ENCODE measurements at places on chromosomes 3 and 15.

GRCh38 chr15:90895571-90896117 lies 7.5 kb upstream of the MAN2A2 start:
- no peak for DNase-seq

DNA sequence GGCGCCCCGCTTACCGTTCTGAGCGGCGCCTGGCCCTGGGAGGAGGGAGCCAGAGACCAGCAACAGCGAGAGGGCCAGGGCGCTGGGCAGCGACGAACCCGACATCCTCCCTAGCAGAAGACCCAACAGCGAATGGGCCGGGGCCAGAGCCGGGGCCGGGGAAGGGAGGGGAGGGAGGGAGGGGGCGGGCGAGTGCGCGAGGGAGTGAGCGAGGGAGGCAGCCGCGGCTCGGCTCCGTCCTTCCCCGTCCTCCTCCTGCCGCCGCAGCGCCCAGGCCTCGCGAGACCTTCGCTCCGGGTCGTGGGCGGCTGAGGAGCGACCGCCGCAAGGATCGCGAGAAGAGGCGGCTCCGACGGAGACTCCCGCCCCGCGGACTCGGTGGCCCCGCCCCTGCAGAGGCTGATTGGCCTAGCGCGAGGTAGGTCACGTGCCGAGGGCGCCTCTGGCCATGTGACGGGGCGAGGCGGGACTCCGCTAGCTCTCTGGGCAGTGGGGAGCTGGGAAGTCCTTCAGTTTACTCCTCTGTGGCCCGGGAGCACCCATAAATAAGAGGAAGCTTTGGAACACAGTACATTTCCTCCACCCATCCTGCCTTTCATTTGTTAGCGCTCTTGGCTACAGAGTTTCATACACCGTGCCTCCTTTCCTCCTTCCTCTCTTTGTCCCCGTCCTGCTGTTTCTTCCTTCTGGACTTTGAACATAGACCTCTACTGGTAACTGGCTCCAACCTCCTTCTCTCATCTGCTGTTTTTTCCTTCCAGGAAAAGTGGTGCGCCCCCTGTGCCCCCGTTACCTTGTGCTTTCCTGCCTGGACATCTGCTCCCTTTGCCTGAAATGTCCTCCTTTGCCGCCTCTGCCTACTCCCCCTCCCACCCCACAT lies at the start of gene NPTN:
TSS of gene NPTN (minus strand) at position 279 of the 880 bp plus-strand sequence. CDS start at position 105, 174 bp downstream.
- peak; percentile 98 for DNase-seq

- DNase-seq = peak; percentile 69
Observed at GRCh38 chr3:123028233-123028828, 768 bp upstream of the SEMA5B start.

- no peak for DNase-seq
Observed at GRCh38 chr3:56144805-56145204, 323.5 kb downstream of the ERC2 start.

DNA sequence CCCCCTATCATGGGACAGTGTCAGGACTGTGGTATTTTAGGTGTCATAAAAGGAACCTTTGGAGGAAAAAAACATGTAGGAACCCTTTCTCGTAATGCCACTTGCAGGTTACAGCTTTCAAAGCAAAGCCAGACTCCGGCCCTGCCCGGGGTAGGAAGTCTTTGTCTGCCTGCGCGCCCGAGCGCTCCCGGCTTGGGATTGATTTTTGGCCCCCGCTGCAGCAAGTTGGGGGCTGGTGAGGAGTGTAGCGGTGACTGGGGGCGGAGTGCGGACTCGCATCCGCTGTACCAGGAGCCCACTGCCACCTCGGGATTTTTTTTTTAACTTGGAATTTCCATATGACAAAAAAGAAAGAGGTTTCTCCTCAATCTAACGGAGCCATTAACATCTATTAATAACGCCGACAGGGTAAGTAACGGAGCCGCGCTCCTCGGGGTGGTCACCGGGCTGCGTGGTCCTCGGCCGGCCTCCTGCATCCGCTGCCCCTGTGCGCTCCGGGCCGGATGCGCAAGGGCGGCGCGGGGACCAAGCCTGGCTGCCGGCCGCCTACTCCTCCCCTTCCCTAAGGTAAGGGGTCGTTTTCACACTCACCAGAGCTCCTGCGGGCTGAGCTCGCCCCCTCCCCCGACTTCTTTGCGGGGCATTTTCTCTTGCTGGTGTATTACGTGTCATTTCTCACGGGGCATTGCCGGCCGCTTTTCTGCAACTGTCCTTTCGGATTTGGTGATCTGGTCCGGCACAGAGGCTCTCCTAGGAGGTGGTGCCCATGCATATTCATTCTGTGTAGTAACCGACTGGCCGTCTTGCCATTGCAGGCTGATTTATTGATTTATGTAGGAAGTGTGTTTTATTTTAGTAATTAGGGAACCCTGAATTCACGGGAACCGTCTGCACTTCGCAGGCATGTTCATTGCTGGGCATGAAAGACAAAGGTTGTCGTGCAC lies 219.8 kb upstream of the TOPAZ1 start:
- DNase-seq = no peak

DNA sequence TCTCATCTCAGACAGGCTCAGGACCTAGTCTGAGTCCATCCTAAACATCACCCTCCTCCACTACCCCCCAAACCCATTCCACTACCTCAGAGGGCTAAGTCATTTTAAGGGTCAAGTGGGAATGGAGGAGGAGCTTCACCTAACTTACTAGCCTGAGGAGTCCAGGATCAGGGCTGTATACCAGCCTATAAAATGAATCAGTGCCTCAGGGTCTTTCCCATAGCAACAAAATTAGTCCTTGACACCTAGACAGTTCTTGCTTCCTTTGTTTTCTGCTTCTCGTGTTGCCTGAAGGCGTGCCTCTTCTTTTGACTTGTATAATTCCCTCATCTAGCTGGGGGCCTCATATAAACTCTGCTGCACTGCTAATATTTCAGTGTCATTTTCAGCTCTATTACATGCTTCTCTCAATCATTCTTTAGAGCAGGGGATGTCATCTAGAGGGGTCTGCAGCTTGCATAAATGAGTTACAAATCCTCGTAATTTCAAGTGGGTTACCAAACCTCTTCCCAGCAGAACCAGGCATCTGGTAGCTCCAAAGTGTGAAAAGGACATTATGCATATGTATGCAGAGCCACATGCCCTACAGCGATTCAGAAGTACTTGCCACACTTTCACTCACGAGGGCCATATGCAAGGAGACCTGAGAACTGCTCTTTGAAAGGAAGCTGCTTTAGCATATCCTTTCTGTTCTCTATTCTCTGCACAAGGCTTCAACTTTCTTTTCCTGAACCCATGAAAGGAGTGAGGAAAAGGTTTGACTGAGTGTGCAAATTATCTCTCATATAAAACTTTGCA lies 311.7 kb upstream of the SEMA6D start:
- DNase-seq = no peak

GRCh38 chr3:148991219-148992026 lies at the start of gene GYG1:
Gene GYG1 (plus strand): TSS chr3:148991540. CDS start chr3:148991641, 101 bp downstream.
- peak; percentile 90 for DNase-seq

- DNase-seq = peak; percentile 66
Observed at GRCh38 chr15:50970524-50970923, 62.0 kb downstream of the AP4E1 start.

- no peak for DNase-seq
Observed at GRCh38 chr3:4523710-4524698, 30.9 kb downstream of the ITPR1 start.

GRCh38 chr3:112095731-112096130 lies 9.5 kb downstream of the C3orf52 start:
- no peak for DNase-seq

DNA sequence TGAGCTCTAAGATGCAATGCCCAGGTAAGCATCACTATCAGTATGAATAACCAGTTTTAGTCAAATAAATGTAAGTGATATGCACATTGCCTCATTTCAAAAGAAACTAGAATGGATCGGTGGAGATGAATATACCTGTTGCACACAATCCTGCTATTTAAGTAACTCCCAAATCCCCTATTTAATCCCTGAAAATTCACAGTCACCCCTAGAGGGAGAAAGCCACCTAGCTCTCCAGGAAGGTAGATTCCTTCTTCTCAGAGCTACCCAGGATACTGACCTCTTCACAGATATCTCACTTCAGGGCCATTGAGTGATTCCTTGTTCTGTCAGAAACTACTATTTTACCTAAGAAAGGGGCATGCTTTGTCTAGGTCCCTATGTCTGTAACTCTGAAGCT lies 11.7 kb downstream of the LSAMP start:
- DNase-seq = no peak

DNA sequence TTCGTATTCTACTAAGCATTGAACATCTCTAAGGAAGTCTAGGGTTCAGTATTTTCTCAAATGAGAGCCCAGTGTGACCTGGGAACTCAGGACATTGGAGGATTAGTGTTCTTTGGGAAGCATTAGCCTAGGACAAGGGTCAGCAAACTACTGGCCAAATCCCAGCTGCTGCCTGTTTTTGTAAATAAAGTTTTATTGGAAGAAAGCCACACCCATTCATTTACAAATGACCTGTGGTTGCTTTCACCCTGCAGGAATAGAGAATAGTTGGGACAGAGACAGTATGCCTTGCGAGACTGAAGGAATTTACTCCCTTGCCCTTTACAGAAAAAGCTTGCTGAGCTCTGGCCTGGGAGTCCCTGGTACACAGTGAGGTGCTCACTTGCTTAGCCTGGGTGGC lies 20.6 kb downstream of the SLC6A11 start:
- no peak for DNase-seq

- DNase-seq = no peak
Observed at GRCh38 chr3:161689584-161690298, 193.1 kb downstream of the OTOL1 start.

GRCh38 chr3:129462361-129462968 lies 22.4 kb downstream of the IFT122 start:
- DNase-seq = no peak

DNA sequence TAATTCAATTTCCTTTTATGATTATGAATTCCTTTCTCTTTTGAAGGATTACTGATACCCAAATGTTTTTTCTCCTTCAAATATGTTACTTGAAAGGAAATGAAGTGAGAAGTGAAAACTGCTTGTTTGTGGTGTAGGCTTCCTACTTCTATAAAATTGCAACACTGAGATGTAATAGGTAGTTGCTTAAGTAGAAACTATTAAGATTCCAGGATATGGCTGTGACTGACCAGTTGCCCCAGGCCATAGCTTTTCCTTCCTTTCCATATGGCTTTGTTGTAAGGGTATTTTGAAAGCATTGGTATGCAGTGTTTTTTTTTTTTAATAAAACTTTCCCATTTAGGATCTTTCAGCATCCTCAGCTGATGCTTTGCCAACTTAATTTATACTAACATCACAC lies 28.5 kb downstream of the DNAJC13 start:
- DNase-seq = peak; percentile 24

- DNase-seq = no peak
Observed at GRCh38 chr3:146503461-146504202, 34.3 kb upstream of the PLSCR2 start.

GRCh38 chr15:72237853-72238224 lies 6.8 kb upstream of the PKM start:
- no peak for DNase-seq

DNA sequence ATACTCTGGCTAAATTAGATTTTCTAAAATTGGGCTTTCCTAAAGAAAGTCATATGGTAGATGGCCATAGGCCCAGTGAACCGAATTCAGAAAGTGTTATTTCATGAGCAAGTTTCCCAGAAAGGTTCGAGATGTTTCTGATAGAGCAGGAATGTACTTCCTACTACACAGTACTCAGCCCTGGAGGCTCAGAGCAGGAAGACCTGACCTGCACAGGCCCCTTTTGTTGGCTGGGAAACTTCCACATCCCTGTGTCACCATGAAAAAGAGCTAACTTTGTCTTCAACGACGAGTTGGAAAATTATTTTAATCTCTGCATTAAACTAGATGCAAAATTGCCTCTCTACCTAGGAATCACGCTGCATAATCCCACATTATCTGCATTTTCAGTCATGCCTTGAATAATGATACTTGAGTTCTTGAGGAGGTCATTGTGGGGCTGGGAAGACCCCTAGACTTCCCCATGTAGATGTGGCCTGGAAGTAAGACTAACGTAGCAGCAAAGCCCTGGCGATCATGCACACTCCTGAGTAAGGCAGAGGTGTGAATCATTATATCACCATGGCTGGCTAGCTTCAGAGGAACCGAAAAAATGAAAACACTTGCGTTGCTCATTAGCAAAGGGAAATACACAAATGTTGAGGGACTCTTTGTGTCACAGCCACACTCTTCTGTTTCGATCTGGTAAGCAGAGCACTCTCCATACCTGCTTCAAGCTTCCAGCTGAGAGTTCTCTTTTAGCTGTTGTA lies 47.1 kb downstream of the CMTM7 start:
- peak; percentile 63 for DNase-seq

DNA sequence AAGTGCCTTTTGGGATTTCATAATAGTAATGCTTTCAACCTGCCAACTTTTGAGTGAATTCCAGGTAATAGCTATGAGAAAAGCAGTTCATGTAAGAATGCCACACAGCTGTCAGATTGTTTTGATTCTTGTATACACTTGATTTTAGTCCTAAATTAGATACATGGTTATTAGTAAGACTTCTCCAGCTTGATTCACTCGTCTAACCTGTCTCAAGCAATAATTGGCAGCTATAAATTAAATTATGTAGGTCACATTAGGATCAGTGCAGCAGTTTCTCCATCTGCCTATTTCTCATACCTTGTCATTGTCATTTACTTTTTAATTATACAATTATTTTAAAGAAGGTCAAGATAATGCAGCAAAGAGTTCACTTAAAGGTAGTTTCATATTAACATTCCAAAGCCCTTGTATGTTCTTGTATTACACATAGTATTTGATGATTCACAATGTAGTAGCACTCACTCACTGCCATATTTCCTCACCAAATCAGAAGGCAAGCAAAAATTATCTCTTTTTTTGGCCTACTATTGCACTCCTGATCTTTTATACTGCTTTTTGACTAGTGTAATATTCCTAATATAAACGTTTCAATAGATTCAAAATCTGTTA lies 10.9 kb upstream of the CRYBG3 start:
- no peak for DNase-seq

DNA sequence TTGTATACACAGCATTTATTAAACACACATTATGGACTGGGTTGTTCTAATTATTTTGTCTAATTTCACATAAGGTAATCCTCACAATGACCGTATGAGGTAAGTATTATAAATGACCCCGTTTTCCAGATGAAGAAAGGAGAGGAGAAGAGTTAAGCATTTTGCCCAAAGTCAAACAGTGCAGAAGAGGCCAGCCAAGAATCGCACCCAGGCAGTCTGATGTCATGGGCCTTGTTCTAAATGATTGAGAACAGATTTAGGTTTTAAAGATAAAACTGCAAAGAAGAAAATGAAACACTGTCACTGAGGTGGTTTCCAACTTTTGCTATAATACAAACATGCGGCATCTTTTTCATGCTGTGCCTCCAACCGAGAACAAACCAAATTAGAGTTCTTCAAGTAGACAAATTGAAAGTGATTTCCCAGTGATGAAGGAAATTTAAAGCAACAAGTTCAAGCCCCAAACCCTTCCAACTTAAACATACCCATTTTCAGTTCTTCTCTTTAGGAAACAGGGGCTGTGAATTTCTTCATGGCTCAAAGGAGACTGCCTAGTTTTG lies 155.3 kb downstream of the THRB start:
- no peak for DNase-seq

- DNase-seq = peak; percentile 14
Observed at GRCh38 chr3:23276913-23277658, 74.0 kb downstream of the UBE2E2 start.

- DNase-seq = no peak
Observed at GRCh38 chr3:186540835-186541226, 3.3 kb downstream of the CRYGS start.

GRCh38 chr3:151191095-151191494 lies 11.9 kb downstream of the GPR171 start:
- no peak for DNase-seq

- DNase-seq = no peak
Observed at GRCh38 chr3:182414586-182414985, 378.7 kb upstream of the ATP11B start.

GRCh38 chr3:195082811-195083210 lies 188.1 kb downstream of the XXYLT1 start:
- no peak for DNase-seq

Measured in MM.1S (cell line).